IMR-90 (cell line): ENCODE measurements at places on chromosomes 4 and X. TPM values are rescaled to one million over a fixed set of nuclear protein-coding genes. Genes with fewer than 3 reads are reported as not detected.
A peak's percentile ranks its signal among the peaks of the same experiment; 100 is the strongest.

DNA sequence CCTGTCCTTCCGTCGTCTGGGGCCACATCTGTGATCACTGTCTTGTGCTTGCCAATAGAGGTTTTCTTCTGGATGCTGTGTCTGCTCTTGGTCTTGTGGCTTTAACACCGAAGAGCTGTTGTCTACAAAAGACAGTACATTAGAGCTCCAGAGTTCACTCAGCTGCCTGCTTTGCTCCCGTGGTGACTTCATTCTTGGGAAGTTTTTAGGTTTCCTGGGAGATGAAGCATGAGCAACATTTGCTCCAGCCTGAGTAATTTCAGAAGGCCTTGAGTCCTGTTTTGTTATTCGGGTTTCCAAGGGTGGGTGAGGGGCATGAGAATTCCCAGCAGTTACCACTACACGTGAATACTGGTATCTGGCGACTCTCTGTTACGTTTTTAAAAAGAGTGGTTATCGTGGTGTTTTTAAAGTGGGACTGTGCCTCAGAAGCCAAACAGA lies 189.2 kb downstream of the SHROOM3 start:
- peak overlapping the region; percentile 86 for H3K27ac ChIP-seq
- no peaks in the 10 kb centered on the region for H3K36me3 ChIP-seq

DNA sequence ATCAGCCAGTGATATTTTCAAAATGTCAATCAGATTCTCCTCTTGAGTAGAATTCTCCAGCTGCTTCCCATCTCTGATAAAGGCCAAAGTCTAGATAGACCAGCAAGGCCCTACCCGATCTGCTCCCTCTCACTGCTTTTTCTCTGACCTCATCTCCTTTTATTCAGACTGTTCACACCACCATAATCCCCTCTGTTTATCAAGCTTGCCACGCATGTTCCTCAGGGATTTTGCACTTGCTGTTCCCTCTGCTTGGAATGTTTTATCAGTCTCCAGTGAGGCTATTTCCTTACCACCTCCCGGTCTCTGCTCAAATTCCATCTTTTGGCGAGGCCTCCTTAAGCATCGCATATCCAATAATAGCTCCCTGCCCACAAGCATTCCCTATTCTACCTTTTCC lies 20.1 kb downstream of the NOCT start:
- H3K27ac ChIP-seq = no peak overlapping the region
- DNase-seq = no peak
- H3K4me3 ChIP-seq = no peak overlapping the region
- peaks cover 3% of the 10 kb centered on the region for H3K36me3 ChIP-seq
- H3K27me3 ChIP-seq = no peaks in the 10 kb centered on the region

- DNase-seq = peak; percentile 60
- H3K27ac ChIP-seq = no peak overlapping the region
- no peaks in the 10 kb centered on the region for H3K4me1 ChIP-seq
- H3K36me3 ChIP-seq = no peaks in the 10 kb centered on the region
These were observed 398.0 kb downstream of the MAGEB5 start for GRCh38 chrX:26613956-26614355.

GRCh38 chr4:7892212-7893019 lies 47.2 kb downstream of the AFAP1 start:
- H3K27me3 ChIP-seq = no peaks in the 10 kb centered on the region
- DNase-seq = peak; percentile 98
- peak overlapping the region; percentile 80 for H3K27ac ChIP-seq
- no peak overlapping the region for H3K4me3 ChIP-seq
- H3K4me1 ChIP-seq = peaks cover 19% of the 10 kb centered on the region
- H3K36me3 ChIP-seq = peaks cover 10% of the 10 kb centered on the region

Gene RS1
- not detected in 2 replicates for total RNA-seq

DNA sequence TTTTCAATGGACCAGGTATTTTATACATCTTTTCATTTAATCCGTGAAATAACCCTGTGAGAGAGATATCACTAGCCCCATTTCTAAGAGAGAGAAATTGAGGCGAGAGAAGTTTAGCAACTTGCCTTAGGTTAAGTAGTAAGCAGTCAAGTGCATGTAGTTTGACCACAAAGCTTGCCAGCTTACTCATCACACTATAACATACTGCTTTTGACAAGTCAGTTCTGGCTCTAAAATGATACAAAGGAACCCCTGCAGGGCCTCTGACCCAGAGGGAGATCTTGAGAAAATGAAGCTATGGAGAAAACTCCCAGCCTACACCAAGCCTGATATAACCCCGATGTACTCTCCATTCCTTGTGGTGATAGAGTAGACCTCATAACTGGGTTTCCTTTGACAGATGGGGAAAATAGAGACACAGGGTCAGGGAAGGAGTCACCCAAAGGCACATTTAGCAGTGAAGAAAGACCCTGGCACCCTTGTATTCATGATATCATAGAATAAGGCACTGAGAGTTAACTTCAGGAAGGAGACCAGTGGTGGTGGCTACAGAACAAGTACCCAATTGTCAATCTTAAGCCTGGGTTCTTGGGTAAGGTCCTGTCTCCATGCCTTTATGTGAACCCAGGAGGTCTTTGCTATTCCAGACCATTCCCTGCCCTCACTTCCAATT lies 60.2 kb upstream of the MSN start:
- no peak overlapping the region for H3K27ac ChIP-seq
- no peaks in the 10 kb centered on the region for H3K27me3 ChIP-seq
- H3K4me3 ChIP-seq = no peak overlapping the region
- H3K36me3 ChIP-seq = no peaks in the 10 kb centered on the region

GRCh38 chr4:173046818-173047217 lies 121.8 kb upstream of the GALNT7 start:
- H3K36me3 ChIP-seq = no peaks in the 10 kb centered on the region
- DNase-seq = peak; percentile 3
- H3K4me3 ChIP-seq = no peak overlapping the region
- no peaks in the 10 kb centered on the region for H3K27me3 ChIP-seq

GRCh38 chrX:141314441-141314840 lies 72.1 kb upstream of the SPANXC start:
- no peaks in the 10 kb centered on the region for H3K27me3 ChIP-seq
- H3K4me1 ChIP-seq = no peaks in the 10 kb centered on the region
- no peaks in the 10 kb centered on the region for H3K36me3 ChIP-seq
- DNase-seq = peak; percentile 12
- no peak overlapping the region for H3K27ac ChIP-seq

DNA sequence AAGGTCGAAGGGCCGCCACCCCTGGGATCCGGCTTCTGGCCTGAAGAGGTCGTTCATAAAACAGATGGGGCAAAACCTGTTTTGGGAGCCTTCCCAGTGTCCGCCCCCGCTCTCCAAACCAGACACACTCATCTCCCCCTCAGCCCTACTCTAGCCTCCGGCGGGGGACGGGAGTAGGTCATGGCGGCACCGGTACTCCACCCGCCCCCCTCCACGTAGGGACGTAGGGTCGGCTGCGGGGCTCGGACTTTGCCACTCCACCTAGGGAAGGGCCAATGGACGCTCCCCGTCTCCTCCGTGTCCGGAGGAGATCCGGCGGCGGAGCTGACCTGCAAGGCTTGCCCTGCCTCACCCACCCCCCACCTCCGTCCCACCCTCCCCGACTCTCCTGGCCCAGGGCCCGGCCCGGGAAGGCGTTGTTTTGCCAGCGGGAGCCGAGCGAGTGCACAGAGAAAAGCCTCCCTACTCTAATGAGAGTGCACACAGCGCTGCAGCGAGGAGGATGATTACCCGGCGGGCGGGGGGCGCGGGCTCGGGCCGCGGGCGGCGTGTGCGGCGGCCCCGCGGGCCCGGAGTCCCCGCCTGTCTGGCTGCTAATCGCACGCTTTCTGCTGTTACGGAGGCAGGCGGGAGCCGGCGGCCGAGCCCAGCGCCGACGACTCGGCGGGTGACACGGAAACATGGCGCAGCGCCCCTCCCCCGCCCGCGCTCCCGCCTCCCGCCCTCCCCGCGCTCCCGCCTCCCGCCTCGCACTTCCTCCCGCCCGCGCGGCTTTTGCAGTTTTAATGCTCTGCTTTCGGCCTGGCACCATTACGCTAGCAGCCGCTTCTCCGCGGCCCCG lies 8.3 kb upstream of the BCOR start:
- no peak for DNase-seq
- peak overlapping the region; percentile 54 for H3K4me3 ChIP-seq
- peaks cover 4% of the 10 kb centered on the region; the same call in 1 of the 2 replicates for H3K27me3 ChIP-seq
- no peaks in the 10 kb centered on the region for H3K36me3 ChIP-seq
- peaks cover 10% of the 10 kb centered on the region for H3K4me1 ChIP-seq

DNA sequence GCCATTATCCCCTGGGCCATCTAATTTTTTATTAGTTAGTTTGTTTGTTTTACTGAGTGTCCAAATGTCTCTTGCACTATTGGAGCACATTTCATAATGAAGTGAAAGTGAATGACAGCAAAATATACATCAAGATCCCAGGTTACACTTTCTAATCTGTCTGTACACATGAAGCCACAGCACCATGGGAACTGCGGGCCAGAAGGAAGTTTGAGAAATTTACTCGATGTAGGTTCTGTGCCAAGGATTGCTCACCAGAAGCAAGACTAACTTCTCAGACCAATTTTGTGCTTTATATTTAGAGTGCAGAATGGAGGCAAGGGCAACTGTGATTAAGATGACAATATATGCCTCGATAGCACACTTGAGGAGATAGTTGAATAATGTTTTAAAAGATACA lies 258.0 kb downstream of the COL25A1 start:
- no peaks in the 10 kb centered on the region for H3K36me3 ChIP-seq
- no peak overlapping the region for H3K27ac ChIP-seq
- no peak for DNase-seq
- peaks cover 1% of the 10 kb centered on the region; the same call in 1 of the 2 replicates for H3K4me1 ChIP-seq

DNA sequence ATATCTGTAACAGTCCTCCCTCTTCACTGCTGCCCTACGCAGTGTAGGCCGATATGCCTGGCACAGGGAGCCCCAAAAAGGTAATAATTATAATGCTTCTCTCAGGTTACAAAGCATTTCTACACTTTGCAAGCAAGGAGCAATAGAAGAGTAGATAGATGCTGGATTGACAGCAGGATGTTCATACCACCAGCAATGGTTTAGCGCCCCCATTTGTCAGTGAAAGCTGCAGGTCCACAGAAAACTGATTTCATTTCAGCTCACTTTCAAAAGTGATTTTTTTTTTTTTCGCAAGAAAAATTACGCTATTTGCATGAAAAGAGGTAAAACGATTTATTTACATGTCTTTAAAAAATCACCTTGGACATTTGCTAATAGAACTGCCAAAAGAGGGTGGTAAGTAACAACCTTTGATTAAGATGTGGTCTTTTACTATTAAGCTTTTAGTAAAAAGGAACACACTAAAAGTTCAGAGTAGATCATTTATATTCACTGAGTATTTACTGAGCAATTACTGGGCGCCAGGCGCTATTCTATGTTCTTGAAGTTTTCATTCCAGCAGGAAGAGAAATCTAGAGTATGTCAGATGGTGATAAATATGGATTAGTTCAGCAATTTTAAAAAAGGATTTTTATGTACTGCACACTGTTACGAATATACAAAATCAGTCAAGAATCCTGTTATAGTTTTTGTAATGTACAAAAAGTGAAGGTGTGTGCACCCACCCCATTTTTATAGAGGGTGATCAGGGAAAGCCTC lies 34.4 kb downstream of the HPF1 start:
- no peak overlapping the region for H3K4me3 ChIP-seq
- H3K36me3 ChIP-seq = peaks cover 4% of the 10 kb centered on the region
- no peak for DNase-seq
- H3K27ac ChIP-seq = no peak overlapping the region
- H3K27me3 ChIP-seq = no peaks in the 10 kb centered on the region

Gene EDA2R
- 22.8 and 23.8 TPM in 2 replicates for total RNA-seq

DNA sequence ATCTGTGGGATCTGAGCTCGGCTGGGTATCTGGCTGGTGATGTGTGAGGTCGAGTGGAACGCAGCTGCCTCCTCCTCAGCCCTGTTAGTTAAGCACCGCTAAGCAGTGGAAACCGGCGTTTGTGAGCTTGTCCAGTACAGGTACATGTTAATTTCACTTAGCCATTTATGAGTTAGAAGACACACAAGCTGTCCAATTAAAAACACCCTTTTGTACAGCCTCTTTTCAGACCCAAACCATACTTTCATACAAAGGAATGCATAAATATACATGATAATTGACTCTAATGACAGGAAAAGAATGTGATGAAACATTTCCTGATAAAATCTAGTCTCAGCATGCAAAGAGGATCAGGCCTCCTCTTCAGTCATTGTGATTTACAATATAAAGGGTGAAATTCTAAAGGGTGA lies 163.6 kb upstream of the FAT1 start:
- no peaks in the 10 kb centered on the region for H3K27me3 ChIP-seq
- H3K4me3 ChIP-seq = no peak overlapping the region
- H3K4me1 ChIP-seq = peaks cover 2% of the 10 kb centered on the region
- H3K36me3 ChIP-seq = no peaks in the 10 kb centered on the region
- no peak for DNase-seq
- H3K27ac ChIP-seq = no peak overlapping the region

DNA sequence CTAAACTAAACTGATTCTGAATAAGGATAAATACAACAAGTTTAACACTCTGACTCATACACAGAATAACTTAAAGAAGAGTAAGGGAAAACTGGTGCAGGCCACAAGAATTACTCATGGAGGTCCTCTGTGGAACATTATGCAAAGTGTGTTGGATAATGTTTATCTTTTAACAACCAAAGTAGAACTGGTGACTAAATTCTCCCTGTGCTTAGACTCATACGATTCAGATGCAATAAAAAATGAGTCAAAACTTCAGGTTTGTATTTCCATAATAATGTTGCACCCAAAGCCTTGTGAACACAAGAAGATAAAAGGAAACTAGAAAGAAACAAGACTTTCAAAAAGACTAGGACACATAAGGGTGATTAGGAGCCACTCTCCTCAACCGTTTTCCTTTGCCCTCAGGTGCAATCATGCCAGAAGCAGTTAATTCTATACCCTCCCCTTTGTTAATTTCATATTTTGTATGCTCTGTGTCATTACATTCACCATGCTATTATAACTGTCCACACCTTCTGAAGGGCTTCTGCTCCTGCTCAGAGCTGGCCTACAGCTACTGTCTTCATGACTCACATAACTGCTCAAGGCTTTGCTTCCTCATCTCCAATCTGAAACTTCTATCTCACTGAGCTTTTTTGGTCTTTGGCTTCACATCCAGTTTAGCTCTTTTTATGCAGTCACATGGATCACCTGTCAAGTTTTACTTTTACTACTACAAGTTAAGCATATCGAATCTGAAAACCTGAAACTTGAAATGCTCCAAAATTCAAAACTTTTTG lies 60.2 kb downstream of the KCNIP4 start:
- H3K27me3 ChIP-seq = no peaks in the 10 kb centered on the region
- H3K27ac ChIP-seq = no peak overlapping the region
- peak; percentile 93 for DNase-seq
- no peak overlapping the region for H3K4me3 ChIP-seq
- H3K4me1 ChIP-seq = peaks cover 4% of the 10 kb centered on the region

DNA sequence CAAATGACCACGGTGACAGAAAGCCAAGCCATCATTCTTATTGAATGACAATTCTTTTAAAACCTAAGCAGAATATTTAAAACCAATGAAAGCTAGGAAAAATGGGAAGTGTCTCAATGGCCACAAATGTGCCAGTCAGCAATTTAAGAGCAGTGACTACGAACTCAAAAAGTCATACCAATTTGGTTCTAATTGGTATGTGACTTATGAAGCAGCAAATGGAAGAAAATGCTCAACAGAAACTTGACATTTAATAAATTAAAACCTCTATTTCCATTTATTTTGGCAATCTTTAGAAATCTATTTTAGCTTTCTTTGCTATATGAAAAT lies 25.7 kb upstream of the BCLAF3 start:
- no peaks in the 10 kb centered on the region for H3K36me3 ChIP-seq
- H3K27ac ChIP-seq = no peak overlapping the region
- DNase-seq = no peak
- H3K4me3 ChIP-seq = no peak overlapping the region

GRCh38 chr4:148643851-148644250 lies 201.6 kb upstream of the NR3C2 start:
- DNase-seq = no peak
- H3K27ac ChIP-seq = no peak overlapping the region
- no peak overlapping the region for H3K4me3 ChIP-seq
- no peaks in the 10 kb centered on the region for H3K27me3 ChIP-seq
- H3K36me3 ChIP-seq = no peaks in the 10 kb centered on the region
